Activated T-cell treated with anti-CD3 and anti-CD28 coated beads for 24 hours (primary cell): ENCODE measurements at places on chromosomes 16 and 17.

DNA sequence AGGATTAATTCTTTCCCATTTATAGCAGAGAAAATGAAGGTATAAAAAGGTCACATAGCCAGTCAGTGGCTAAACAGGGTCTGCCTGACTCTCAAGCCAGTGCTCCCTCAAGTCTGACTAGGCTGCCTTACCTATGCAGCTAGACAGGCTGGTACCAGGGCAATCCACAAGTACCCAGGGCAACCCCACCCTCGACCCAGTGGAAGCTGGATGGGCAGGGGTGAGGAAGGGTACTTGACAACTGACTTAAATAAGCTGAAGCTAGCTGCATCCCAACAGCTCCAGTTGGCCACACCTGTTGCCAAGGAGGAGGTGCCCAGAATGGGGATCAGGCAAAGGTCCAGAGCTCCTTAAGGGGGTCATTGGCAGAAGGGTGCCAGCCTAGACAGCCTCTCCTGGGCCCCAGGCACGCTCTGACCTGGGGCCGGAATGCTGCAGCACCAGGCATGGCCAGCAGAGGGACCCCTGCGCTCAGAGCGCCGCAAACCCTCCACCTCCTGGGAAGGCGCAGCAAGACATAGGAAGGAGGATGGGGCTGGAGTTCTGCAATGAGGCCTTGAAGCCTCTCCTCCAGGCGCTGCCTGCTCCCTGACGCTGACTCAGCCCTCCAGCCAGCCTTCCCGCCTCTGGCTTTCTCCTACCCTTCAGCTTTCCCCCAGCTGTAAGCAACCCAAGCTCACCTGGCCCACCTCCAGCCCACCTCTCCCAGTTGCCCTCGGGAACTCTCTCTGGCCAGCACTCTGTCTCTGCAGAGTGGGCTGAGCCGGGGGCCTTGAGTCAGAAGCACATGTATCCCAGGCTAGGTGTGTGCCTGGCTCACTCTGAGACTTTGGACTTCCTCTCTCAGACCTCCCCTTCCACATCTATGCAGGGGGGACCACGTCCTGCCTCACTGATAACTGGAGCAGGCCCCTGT lies 28.8 kb downstream of the MPP2 start:
- peak; percentile 55 for DNase-seq

GRCh38 chr16:5601957-5602356 lies 504.4 kb upstream of the EEF2KMT start:
- DNase-seq: no peak

GRCh38 chr17:56822725-56823124 lies 11.0 kb downstream of the C17orf67 start:
- DNase-seq: no peak

DNA sequence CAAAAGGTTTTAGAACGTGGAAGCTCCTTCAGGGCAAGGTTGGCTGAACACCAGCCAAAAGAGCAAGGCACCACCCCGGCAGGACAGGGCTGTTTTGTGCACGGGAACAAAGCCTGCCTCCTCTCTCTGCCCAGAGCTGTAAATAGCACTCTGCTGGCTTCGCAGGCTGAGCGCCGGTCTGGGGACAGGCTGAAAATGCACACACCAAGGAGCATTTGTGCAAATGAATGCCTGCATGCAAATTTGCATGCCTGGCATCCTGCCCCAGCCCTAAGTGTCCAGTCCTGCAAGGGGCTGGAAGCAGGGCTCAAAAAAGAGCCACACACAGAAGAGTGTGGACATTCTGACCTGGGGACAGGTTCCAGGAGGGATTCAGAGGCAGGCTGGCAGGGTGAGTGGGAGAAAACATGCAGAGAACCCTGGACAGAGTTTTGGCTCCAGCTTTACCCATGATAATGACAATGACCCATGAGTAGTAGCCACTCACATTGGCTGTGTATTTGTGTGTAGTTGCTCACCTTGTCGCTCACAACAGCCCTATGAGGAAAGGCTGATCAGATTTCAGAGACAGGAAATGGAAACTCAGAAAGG lies 11.7 kb downstream of the ABAT start:
- no peak for DNase-seq

DNA sequence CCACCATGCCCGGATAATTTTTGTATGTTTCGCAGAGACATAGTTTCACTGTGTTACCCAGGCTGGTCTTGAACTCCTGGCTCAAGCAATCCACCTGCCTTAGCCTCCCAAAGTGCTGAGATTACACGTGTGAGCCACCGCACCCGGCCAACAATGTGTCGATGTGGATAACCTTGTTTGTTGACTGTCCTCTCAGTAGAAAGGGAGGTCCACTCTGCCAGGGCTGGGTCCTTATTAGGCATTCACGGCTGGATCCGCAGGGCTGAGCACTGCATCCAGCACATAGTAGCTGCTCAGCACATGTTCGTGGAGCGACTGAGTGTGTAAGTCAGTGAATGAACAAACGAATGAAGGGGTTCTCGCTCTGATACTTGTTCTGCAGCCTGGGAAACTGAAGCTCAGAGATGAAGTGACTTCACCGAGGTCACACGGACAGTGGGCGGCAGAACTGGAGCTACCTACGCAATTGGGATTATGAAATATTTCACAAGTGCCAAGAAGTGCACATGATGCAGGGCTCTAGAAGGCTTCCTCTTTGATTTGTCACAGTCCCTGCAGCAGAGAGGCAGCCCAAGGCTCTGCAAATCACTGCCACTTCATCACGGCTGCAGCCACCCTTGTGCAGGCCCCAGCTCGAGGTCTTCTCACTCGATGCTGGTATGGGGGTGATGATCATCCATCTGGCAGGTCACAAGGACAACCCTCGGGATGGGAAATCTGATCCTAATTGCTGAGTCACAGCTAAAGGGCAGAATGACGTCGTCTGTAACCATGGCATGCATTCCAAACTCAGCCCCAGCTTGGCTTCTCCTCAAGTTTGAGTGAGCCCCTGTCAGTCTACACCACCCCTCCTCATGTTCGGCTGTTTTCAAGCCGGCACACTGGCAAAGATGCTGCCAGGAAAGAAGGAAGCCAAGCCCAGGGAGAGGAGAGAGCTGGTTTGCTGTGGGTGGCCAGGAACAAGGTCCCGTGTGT lies 28.0 kb upstream of the SNN start:
- DNase-seq: no peak
